ENCODE measurements at places on chromosomes 5 and 9.

- no peak for DNase-seq
Observed at GRCh38 chr9:88219601-88220000, 81.3 kb upstream of the SPATA31C2 start.

- DNase-seq: no peak
Observed at GRCh38 chr5:176381423-176381822, 7.0 kb downstream of the NOP16 start.

DNA sequence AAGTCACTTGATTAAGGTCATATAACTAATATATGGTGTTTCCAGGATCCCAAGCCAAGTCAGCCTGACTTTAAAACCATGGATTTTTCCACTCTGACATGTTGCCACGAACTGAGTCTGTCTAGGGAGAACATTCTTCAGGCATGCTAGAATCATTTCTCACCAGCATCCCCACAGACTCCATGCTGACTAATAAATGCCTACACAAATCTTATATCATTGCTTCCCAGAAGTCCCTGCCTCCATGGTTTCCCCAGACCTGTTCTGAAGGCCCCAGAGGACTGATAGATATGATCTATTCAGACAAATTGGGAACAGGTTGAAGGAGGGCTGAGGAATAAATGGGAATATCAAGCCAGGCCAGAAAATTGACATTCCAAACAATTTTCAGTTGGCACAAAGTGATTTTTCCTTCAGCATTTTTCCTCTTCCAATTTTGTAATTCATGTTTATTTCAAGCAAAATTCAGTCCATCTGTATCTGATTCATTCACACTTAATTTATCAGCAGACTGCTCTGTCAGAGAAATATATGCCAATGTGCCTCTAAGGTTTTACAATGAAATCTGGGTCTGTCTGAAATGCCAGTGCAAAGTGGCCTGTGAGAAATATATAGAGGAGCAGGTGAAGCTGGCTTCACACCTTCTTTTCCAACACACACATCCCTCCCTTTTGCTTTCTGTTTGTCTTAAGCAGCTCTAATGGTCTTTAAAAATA lies 413.6 kb upstream of the TNC start:
- no peak for DNase-seq

- no peak for DNase-seq
Observed at GRCh38 chr9:81673310-81673709, 16.0 kb downstream of the TLE1 start.

DNA sequence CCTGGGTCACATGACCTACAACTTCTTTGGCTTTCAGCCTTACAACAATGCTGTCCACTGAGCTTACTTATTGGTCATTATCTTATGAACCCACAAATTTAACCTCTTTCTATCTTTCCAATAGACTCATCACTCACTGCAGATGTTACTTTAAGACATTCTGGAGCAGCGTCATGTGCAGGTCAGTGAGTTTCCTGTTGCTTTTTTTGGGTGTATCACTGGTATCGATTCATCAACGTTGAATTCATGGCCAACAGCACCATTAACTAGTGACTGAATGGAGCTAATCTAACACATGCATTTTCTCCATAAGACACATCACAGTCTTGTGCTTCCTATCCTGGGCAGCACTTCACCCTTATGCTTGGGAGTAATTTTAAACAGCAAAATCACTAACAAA lies 672.6 kb upstream of the CDH18 start:
- no peak for DNase-seq

DNA sequence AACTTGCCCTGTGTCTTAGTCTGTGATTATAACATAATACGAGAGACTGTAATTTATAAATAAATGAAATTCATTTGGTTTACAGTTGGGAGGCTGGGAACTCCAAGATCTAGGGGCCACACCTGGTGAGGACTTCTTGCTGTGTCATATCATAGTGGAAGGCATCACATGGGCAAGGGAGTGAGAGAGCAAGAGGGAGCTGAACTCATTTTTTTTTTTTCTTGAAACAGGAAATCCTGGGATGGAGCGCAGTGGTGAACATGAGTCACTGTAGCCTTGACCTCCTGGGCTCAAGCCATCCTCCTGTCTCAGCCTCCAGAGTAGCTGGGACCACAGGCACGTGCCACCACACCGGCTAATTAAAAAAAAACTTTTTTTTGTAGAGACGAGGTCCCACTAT lies 7.2 kb downstream of the MLANA start:
- DNase-seq: no peak

- DNase-seq: no peak
Observed at GRCh38 chr5:54443270-54443669, 12.2 kb upstream of the HSPB3 start.

DNA sequence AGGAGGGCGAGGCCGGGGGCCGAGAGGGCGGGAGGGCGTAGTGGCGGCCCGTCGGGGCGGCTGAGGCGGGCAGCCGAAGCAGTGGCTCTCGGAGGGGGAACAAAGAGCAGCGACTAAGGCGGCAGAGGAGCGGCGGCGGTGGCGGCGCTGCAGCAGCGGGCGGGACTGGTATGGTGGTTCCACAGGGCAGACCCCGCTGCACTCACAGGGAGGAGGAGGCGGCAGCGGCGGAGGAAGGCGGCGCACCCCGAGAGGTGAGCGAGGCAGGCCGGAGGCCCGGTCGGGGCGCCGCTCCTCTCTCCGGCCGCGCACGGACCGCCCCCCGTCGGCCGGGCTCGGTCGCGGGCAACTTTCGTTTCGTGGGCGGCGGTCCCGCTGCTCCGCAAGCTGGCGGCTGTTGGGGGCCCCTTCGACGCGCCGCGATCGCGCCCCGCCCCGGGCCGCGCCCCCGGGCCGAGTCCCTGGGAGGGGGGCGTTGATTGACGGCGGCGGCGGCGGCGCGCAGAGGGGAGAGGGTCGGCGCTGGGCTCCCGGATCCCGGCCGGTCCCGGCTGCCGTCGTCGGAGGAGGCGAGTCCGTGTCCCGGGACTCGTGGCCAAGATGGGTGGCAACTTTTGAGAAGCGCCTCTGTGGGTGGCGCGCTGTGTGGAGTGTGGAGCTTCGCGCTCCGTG lies 467 bp downstream of the CNOT6 start:
- no peak for DNase-seq

GRCh38 chr5:43007246-43007910 lies 32.7 kb downstream of the ANXA2R start:
- no peak for DNase-seq

GRCh38 chr9:69093471-69094103 lies 58.0 kb downstream of the FXN start:
- no peak for DNase-seq

DNA sequence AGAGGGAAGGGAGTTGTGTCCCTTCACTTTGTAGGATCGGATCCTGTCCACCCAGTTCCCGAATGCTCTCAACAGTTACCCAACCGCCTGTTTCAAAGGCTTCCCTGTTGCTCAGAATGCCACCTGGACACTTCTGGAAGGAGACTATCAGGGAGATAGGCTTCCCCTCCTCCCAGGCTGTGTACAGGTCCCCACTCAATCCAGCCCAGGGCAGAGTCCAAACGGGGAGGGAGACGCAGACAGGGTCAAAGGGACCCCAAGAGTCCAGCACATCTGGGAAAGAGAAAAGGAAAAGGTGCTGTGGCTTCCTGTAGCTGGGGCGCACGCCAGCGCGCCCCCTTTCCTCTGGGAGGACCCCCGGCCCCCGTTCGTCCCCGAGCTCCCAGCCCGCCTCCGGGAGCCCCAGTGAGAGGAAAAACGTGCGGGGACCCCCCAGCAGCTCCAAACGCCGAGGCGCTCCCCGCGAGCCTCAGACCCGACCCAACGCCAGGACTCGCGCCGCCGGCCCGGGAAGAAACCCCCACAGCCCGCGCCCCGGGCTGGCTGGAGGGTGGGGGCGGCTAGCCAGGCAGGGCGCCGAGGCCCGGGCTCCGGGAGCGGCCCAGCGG lies 640 bp downstream of the SURF4 start:
- no peak for DNase-seq

DNA sequence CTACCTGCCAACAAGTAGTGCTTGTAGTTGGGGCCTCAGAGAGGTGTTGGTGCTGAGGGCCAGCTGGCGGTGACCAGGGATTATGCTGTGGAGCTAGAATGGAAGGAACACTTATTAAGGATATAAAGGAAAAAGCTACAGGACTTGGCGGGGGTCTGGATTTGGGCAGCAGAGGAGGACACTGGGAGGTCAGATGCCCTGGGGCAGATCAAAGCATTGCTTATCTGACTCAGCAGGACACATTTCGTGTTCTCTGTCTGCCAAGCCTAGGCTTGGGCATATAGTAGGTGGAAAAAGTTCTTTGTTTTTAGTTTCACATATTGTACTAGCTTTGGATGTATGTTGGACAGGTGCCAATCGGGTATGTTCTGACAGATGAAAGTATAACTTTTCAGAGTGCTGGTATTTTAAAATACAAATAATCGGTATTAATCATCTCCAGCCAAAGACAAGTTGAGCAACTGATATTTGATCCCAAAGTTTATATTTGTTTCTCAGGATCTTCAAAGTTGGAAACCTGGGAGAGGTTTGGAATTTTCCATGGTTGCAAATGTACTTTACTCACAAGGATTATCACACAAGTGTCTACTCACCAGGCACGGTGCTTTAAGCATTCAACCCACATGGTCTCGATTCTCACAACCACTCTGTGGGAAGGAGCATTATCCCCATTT lies 69.4 kb downstream of the IQGAP2 start:
- no peak for DNase-seq

GRCh38 chr5:126438267-126438666 lies 15.1 kb downstream of the GRAMD2B start:
- DNase-seq: no peak

GRCh38 chr5:34756781-34757624 lies 82.0 kb upstream of the TTC23L start:
- DNase-seq: no peak

DNA sequence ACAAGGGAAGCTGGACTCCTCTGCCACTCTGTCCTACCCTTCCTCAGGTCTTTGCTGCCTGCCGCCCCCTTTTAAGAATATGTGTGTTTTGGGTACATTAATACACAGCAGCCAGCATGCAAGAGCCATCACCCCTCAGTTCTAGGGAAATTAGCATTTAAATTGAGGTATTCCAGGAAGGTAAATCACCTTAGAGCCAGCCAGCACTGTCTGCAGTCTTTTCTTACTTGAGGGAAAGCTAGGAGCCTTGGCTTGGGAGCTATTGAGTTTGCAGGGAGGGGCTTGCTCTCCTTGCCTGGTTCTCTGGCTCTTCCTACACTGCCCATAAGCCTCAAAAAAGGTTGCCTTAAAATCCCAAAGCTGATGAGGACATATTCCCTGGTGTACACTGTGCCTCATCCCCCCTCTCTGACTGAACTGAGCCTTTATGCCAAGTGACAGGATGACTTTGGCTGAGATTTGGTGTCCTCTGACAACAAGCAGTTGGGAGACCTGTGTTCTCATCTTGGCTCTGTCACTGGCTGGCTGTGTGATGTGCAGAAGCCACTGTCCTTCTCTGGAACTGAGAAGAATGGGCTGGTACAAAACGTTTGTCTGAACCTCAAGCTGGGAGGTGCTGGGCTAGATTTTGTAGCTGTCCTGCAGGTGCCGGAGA lies 54.1 kb downstream of the TRIM32 start:
- no peak for DNase-seq

GRCh38 chr5:104095527-104095926 lies 532.9 kb upstream of the NUDT12 start:
- DNase-seq: no peak

DNA sequence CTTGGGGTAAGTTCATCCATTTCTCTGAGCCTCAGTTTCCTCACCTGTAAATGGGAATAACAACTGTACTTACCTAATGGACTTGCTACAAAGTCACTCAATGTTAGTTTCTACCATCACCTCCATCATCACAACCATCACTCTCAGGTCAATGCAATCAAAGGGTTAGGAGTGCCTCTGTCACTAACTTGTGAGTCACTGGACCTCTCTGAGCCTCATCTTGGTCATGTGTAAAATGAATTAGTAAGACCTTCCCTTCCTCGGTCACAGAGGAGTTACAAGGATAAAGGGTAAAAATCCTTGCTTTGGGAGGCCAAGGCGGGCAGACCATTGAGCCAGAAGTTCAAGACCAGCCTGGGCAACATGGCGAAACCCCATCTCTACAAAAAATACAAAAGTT lies 12.8 kb downstream of the FABP6 start:
- DNase-seq: no peak

DNA sequence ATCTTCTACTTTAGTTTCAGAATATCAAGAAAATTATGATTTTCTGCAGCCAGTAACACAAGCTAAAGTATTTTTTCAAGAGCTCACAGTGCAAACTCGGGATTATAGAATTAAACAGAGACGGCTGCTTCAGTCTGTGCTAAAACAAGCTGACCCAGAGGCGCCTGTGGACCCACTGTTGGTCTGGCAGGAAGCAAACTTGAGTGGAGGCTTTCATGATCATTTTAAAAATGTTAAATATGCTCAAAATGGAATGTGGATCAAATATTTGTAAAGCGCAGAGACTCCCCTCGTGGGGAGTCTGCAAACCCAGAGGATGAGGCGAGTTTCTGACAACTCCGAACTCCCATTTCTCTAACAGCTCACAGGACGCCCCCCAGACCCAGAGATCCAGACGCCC lies 13.0 kb downstream of the ROR2 start:
- no peak for DNase-seq

GRCh38 chr9:14031810-14032209 lies 282.1 kb downstream of the NFIB start:
- no peak for DNase-seq

- no peak for DNase-seq
Observed at GRCh38 chr5:61732796-61733195, 400.7 kb downstream of the ZSWIM6 start.

DNA sequence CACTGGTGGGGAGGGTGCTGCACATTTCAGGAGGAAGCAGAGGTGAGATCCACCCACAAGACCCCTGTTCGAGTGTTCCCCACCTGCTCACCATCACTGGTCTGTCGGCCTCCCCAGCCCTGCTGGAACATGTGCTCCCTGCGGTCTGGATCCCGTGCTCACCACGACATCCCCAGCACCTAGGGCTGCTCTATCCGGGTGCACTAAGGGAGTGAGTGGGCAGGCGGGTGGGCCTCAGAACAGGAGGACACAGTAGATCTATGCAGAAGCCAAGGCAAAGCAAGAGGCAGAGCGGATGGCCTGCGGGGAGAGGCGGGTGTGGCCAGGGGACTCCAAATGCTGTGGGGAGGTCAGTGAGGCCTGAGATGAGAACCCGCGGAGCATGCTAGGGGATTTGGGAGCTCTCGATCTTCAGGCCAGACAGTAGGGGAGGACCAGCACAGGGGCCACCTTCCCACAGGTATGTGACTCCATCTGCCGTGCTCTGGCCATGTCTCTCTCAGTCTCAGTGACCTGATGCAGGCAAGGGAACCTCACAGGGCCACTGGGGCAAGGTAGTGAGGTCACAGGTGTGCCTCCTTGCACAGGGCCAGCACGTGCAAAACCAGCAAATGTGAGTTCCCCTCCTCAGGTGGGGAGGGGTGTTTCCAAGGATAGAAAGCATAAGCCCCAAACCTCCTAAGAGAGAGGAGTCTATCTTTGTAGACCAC lies 134.2 kb downstream of the ZNF354C start:
- DNase-seq: no peak
